Common myeloid progenitor, CD34-positive (primary cell): ENCODE measurements at places on chromosomes 5 and 9.

GRCh38 chr9:97632248-97632984 lies 752 bp downstream of the TSTD2 start:
- peak; percentile 82 for DNase-seq

DNA sequence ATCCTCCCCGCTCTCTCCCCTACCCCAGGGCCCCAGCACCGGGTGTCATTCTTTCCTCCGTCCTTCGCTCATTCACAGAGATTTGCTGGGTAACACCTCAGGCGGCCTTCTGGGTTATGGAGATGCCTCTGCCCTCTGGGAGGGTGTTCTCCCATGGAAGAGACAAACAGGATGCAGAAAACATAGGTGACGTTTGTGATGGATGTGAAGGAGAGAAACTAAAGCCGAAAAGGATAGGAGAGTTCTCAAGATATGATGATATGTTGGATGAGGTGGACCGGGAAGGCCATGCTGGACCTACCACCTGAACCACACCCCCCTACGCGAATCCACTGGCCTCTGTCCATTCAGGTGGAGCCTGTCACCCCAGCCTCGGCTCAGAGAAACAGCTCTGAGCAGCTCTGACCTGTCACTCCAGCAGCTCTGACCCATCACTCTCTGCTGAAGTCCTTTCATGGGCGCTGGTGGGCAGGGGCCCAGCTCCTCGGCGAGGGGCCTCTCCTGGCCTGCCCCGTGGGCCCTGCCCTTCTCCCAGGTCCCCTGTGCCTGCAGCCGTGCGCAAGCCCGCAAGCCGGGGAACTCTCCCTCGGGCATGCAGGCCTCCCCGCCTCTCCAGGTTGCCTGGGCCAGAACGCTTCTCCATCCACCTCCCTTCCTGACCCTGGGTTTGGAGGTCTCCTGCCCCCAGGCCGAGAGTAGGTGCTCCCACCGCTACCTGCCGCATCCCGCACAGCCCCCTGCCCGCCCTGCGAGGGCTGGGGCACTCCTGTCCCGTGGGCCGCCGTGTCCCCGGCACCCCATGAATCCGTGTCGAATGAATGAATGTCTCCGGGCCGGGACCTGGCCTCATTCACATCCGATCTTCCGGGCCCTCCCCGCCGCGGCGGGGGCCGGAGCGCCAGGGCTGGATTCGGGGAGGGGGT lies 717 bp upstream of the NCS1 start:
- DNase-seq: no peak

DNA sequence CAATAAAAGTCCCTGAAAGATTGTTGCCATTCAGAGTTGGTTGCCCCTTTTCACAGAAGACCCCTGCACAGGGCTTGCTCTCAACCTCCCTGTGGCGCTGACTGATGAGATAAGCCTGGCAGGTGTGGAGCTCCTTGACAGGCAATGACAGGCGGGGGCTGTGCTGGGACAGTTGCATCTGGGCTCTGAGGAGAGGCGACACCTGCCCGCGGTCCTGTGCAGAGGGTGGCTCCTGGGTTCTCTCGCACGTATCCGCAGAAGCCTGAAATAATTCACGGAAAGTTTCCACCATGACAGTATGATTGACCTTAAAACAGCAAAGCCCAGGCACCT lies 19.8 kb upstream of the EXOC3 start:
- no peak for DNase-seq

DNA sequence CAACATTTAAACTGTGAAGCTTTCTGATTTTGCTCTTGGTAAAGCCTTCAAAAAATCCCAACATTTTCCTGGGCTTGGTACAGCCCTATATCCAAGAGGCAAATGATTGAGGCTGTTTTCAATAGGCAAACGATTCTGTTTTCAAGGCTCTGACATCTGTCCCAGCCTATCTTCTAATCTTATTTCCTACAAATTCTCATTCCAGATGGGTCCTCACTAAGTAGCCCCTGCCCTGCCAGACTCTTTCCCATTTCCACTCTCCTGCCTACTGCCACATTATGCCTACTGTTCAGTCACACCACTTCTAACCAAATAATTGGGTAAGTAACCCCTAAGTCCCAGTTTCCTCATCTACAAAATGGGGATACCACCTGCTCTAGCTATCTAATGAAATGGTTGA lies 3.5 kb downstream of the GBA2 start:
- DNase-seq: no peak

DNA sequence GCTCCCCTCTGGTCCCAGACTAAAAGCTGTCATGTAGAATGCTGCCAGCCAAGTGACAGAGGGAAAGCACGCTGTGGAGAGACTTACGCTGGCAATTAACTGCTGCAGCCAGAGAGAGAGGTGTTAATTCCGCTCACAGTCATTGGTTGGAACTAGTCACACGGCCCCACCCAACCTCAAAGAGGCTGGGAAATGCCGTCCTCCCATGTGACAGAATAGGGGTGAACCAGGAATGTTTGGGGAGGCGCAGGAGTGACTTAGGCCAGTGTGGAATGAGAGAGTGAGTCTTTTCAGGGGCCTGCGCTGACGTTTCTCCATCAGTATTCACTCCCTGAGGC lies 87.6 kb downstream of the AMBP start:
- no peak for DNase-seq

GRCh38 chr9:3699883-3700282 lies 174.1 kb upstream of the RFX3 start:
- no peak for DNase-seq

DNA sequence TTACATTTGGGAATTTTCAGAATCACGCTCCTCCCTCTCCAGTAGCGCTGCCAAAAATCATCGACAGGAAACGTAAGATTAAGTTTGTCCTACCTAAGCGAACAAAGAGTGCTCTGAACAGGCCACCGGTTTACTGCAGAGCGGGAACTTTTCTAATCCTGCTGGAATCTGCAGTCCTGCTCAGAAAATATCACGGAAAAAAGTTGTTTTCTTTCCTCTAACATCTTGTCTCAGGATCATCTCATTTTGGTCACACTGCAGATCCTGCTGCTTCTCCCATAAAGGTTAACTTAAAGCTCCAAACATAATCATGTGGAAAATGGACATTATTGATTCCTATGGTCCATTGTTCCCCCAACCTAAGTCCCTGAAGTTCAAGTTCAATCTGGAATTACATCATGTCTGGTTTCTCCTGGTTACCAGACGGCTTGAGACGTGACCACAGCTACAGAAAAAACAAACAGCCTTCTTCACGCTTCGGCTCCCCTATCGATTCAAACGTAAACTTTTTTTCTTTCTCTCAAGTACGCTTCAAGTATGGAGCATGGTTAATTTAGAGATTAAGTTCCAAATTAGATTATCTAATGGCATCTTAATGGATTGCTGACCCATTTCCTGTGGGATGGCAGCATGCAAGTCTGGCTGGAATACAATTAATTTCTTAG lies 217.6 kb downstream of the NFIB start:
- peak; percentile 7 for DNase-seq

DNA sequence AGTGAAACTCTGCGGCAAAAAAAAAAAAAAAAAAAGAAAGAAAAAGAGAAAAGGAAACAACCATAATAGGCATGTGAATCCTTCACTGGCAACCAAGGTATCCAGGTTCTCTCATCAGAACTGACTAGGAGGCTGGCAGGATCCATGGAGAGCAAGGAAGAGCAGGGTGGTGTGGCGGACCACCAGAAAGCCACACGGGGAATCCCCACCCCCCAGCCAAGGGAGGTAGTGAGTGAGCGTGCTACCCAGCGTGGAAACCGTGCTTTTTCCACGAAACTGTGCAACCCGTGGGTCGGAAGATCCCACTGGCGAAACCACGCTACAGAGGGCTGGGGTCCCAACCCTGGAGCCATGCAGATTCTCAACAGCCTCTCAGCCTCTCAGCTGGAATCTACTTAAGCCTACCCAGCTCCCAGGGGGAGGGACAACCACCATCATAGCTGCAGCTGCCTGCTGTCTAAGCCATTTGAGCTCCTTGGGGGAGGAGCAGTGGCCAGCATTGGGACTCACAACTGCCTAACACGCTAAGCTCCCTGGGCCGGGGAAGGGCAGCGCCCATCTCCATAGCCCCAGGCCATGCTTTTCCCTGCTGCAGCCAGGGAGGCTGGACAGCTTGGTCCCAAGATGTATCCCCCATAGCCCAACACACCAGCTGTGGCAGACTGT lies 91.6 kb downstream of the PRELID2 start:
- DNase-seq: peak; percentile 23

DNA sequence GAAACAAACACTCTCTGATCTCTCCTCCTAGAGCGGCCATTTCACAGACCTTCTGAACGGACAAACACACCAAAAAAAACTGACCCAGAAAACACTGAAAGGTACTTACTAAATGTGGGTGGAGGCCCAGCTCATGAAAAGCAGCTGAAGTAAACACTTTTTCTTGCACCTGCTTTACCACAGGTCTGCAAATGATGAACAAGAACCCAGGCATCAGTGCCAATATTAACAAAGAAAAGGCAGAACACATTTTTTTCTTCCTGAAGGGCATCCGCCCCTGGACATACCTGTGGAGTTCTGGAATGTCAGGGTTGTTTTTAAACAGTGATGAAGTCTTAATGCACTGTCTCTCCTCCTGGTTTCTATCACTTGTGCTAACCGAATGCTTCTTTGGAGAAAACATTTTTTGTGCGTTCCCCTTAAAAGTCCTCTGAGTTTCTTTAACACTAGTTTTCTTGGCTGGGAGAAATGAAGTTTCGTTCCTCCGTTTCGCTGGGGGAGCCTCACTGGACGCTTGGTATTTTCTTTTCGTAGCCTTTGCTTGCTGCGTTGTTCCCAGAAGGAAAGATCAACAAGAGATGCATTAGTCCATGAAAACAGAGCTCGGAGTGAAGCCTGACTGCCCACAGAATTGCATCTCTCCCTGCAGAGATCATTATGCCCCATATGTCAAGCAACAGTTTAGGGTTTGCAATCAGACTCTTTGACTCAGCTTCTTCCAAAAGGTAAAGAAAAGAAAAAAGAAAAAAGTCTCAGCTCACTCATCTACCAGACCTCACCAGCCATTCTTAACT lies 7.4 kb downstream of the DDX31 start:
- DNase-seq: no peak

DNA sequence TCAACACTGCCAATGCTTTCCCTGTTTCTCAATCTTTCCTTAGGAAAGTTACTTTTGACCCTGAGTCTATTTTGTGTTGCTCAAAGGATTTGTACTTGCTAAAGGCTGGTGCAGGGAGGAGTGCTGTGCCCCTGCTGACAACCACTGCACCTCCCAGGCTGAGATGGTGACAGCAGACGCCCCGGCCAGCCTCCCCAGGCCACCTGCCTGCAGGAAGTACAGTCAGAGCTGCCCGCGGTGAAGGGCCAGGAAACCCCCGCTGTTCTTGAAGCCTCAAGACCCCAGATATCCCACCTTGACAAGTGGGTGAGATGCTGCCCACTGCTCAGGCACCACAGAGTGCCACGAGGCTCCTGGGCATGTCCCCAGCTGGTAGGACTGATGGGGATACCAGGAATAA lies 44.2 kb upstream of the CKMT2 start:
- peak; percentile 26 for DNase-seq

GRCh38 chr5:34516686-34517085 lies 139.4 kb upstream of the RAI14 start:
- DNase-seq: no peak

GRCh38 chr5:146079695-146080373 lies 25.5 kb downstream of the PLAC8L1 start:
- DNase-seq: peak; percentile 82

DNA sequence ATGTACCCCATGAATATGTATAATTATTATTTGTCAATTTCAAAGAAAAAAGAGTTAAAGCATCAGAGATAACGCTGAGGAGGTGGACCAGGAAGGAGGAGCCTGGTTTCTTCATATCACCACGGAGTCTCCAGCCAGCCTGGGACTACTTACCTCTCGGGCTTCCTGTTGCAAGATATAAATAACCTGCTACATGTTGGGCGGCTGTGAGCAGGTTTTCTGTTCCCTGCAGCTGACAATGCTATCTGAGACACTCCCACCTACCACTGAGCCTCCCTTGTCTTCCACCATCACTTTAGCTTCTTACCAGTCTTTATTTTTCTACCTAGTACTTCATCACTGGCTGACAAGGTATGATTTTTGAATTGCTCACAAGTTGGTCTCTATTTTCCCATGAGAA lies 102.7 kb upstream of the CPEB4 start:
- DNase-seq: peak; percentile 28

GRCh38 chr9:22060831-22061383 lies 51.8 kb upstream of the CDKN2B start:
- no peak for DNase-seq
